Activated CD4-positive, CD25-positive, alpha-beta regulatory T cell (primary cell): ENCODE measurements at places on chromosomes 7 and 10.

GRCh38 chr10:103661198-103661950 is 167.9 kb downstream of the NEURL1 start:
- no peak for DNase-seq

DNA sequence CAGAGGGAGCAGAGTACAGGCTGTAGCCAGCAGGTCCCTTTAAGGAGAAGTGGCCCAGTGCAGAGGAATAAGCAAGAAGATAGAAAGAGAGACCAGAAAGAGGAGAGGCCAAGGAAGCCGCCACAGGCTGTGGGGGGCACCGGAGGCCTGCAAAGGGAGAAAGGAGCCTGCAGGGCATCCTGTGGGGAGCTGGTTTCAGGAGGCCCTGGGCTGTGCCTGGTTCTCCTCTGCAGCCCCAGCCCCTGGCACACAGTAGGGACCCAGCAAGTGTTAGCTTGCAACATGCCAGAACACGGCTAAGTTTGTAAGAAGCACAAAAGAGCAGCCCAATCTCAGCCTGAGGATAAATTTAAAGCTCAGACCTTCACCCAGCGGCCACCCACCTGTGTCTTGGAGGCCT is 12.3 kb upstream of the C10orf71 start:
- no peak for DNase-seq

DNA sequence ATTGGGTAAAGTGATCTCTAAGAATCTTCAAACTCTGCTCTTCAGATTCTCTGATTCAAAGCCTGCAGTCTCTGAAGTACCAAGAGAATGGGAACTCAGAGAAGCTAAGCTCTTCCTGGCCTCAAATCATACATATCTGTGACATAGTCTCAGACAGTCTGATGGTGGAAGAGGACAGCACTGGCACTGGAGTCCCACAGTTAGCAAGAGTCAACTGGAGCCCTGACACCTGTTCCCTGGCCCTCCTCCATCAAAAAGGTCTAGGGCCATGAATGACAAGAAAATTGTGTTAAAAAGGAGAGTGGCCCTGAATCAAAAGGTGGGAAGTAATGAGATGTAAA is 37.7 kb downstream of the PRSS2 start:
- DNase-seq, result no peak

- no peak for DNase-seq
These were observed 22.1 kb downstream of the BAG3 start for GRCh38 chr10:119673271-119673670.

DNA sequence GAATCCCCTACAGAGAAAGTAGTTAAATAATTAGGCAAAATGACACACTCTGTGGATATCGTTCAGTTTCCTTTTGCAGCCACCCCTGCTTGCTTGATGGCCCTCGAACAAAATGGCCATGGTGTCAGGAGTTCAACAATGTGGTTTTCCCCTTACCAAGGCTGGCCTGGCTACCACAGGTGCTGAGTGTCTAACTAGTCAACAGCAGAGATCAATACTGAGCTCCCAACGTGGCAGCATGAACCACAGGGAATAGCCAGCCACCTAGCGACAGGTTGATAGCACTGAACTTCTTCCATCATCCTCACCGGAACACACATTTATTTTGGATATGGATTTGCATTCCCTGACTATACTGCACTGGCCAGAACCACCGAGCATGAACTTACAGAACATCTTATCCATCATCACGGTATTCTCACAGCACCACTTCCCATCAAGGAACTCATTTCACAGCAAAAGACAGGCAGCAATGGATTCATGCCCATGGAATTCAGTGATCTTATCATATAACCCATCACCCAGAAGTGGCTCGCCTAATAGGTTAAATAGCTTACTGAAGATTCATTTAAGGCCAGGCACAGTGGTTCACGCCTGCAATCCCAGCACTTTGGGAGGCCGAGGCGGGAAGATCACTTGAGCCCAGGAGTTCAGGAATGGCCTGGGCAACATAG is 6.3 kb downstream of the C10orf67 start:
- no peak for DNase-seq

GRCh38 chr7:54882694-54883093 is 123.7 kb upstream of the SEC61G start:
- DNase-seq, result no peak

GRCh38 chr10:15068802-15069201 is 19.8 kb downstream of the ACBD7 start:
- no peak for DNase-seq

GRCh38 chr10:74231375-74231774 is 80.4 kb downstream of the ADK start:
- no peak for DNase-seq

GRCh38 chr10:121942749-121943416 is 15.1 kb upstream of the ATE1 start:
- DNase-seq, result no peak

DNA sequence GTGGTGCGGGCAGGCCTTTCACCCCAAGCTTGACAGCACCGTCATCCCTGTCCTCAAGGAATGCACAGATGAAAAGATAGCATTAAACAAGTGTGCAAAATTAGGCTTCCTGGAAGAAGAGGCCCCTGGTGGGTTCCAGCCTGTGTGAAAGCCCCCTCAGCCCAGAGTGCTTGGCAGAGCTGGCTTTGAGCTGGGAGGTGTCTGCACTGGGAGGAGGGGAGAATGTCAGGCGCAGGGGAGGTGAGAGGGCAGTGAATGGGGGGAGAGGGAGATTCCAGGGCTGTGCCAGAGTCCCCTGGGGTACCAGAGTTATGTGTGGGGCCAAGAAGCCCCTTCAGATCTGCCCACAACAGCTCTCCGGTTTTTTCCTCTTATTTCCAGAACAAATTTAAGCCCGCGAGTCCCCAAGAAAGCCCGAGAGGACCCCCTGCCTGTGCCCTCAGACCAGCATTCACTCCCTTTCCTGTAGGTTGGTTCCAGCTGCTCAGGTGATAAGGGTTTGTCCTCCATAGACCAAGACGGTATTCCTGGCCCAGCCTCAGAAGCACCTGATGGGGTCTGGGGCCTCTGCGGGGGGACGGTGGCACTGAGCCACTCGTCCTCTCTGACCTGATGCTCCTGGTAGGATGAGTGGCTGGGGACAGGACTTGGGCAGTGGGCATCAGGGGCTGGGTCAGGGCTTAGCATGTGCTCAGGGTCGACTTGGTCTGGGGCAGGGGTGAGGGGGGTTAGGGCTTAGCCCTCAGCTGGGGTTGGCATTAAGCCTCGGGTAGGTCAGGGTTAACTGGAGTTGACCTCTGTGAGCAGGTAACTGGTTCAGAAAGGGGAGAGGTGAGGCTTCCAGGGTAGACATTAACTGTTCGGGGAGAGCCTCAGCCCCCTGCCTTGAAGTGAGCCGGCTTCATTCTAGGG is 43.4 kb downstream of the ADCYAP1R1 start:
- no peak for DNase-seq

DNA sequence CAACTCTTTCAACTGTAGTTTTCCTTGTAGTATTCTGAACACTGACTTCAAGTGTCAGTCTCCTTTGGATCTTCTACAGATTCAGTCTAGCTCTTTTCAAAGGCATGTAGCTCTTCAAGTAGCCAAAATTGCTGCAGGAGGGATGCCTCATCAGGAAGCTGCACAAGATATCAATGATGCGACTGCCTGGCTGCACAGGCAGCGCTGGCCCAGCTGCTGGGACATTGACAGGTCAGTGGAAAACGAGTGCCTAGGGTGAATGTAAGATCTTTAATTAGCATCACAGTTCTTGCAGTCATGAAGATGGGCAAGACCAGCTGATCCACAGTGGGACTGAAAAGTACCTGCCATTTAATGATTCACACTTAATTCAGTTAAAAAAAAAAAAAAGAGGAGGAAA is 167.6 kb downstream of the ANK3 start:
- no peak for DNase-seq

- DNase-seq, result no peak
These were observed 303.0 kb downstream of the PRKG1 start for GRCh38 chr10:51377070-51377931.

DNA sequence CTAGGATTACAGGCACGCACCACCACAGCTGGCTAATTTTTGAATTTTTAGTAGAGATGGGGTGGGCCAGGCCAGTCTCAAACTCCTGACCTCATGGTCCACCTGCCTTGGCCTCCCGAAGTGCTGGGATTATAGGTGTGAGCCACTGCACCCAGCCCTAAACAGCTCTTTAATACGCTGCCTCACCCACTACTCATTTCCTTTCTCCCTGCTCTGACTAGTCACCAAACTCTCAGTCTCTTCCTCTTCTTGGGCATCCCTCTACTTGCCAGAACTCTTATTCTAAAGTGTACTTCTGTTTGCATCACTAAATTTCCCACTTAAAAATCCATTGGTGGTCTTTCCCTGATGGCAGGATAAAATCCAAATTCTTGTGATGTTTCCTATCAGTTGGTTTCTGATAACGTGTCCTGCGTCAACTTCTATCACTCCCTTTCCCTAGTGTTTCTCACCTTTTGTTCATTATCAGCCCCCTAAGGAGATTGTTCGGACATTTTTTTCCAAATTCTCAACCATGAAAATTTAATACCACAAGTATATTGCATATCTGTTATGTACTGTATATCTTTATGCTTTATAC is 124.7 kb downstream of the CUBN start:
- no peak for DNase-seq

DNA sequence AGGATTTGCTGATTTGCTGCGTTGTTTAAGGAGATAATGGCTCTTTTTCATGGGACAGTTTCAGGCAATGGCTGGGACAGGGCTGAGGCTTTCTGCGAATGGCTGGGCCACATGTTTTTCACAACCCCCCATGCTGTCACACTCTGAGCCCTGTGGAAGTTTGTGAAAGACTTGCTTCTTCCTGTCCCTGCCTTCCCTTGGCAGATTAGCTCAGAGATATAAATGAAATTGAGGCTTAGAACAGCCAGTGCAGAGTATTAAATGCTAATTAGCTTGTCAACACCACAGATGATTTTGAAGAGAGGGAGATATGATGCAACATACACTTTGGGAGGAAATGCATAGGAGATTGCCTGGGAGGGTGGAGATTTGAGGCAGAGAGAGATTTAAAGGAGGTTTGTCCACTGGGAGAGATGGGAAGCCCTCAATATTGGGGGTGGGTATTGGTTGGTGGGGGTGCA is 232.0 kb downstream of the SH2D4B start:
- DNase-seq, result no peak

GRCh38 chr10:11207560-11207844 is 189.8 kb downstream of the CELF2 start:
- DNase-seq, result no peak

DNA sequence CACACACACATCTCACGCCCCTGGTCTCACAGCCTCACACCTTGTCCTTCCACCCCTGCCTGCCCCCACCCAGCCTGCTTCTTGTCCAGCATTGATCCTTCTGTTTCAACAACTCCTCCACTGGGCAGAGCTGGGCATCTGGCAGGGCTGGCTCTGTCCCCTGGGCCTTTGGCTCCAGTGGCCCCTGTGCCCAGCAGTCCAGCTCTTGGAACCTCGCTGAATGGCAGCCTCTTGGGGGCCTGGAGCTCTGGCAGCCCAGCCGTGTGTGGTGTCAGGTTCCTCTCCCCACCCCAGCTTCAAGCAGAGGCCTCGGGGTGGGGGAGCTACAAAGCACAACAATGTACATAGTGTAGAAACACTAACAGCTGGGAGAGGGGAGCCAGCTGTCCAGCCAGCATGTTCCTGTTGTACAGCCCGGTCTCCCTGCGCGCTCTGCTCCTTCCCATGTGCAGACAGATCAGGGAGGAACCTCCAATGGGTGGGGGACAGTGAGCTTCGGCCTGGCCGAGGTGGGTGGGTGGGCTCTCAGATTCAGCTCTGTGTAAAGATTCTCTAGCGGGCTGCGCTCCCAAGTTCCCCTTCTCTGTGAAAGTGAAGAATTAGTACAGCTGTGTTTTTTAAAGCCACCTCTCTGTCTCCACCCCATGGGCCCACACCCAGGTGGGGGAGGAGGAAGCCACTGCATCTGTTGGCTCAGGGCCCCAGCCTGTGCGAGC is 19.4 kb downstream of the ZMIZ2 start:
- no peak for DNase-seq

- no peak for DNase-seq
These were observed 362.3 kb upstream of the MTPN start for GRCh38 chr7:136339464-136339863.

DNA sequence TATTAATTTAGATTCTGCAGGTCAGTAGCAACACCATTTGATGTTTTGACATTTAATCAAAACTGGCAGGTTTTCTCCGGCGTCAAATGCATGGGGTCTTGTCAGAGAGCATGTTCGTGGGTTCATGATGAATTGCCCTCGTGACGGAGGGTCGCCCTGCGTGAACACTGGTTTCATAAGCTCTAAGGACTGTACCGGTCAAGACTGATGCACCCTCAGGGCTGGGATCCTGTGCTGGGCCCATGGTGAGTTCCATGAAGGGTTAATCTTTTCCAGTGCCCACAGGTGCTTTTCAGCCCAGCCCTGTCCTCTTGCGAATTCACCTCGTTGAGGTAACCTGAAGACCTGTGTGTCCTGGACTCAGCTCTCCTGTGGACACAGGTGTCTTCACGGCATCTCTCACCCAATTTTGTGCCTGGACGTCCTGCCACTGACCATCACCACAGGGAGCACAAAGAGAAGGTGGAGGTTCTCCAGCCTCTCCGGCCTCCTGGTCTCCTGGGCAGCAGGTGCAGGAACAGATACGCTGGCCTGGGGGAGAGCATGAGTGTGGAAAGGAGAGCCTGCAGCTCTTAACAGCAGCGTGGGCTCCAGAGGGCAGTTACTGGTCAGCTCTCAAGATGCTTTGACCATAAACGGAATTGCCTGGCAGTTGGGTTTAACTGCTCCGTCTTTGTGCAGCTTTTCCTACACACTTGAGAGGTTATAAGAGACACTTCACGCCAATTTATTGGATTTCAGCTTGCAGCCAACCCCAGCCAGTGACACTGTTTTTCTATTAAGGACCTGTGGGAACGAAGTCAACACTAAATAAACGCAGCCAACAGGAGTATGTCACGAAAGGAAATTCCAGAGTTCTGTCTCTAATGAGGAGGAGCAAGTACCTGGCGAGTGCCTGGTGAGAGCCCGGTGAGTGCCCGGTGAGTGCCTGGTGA is 37.4 kb upstream of the CFAP46 start:
- no peak for DNase-seq
